ENCODE measurements at places on chromosomes 12 and 14. TPM values are rescaled to one million over a fixed set of nuclear protein-coding genes. Genes with fewer than 3 reads are reported as not detected.

- DNase-seq = no peak
These were observed 95.8 kb downstream of the SLC15A4 start for GRCh38 chr12:128727999-128728398.

Gene TROAP
- 0.24 TPM for total RNA-seq

DNA sequence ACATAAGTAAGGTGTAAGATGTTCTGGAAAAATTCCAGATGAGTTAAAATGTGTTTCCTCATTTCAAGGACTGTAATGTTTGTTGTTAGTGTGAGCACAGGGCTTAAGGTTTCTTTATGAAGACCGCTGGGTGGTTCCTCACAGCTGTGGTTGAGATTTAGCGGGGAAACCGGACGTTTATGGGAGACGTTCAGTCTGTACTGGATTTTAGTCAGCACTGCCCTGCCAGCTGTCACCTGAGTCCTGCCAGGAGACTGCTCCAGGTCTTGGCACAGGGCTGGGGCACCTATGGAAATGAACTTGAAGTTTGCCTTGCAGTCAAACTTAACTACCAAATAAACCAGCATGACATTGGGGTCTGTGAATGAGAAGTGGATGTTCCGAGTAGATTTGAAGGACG is 555.2 kb downstream of the DIO2 start:
- no peak for DNase-seq

DNA sequence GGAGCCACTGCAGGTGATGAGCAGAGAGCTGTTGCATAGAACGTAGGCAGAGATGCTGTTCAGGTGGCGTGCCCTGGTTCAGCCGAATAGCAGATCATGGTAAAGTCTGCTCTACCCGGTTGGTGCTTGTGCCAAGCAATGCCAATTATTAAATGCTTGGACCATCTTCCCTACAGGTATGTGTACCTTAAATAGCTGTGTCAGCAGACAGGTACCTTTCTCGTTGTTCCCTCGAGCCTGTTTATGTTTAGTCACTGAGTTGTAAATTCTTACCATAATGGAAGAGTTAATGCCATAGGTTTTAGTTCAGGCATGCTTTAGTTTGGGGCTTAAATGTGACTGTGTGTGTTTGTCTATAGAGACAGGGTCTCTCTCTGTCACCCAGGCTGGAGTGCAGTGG is 112.5 kb upstream of the CPM start:
- no peak for DNase-seq

Gene REP15
- 1.4 TPM for total RNA-seq

DNA sequence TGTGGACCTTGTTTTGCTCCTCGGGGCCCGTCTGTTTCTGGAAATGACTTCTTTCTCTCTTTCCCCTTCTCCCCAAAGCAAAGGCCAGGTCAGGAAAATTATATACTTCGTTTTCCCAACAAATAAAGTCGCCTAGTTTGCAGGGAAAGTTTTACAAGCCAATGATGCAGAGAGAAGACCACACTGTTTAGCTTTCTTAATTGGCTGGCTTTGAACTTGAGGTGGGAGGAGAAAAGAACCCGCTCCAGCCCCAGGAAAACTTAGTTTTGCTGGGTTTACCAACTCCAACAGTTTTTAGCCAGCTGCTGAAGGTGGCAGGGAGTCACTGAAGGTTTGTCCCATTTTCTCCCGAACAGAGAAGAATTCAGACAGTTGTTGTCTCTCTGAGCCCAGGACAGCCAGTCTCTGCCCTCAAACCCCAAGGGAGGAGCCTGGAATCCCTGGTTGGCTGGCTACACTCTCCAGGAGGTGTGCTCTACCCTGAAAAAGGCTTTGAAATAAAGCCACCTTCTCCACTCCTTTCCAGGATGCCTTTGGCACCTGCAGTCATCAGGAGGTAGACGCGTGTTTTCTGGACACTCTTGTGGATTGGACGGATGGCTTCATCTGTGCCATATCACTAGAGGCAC is 24.8 kb downstream of the BCL11B start:
- DNase-seq = no peak

DNA sequence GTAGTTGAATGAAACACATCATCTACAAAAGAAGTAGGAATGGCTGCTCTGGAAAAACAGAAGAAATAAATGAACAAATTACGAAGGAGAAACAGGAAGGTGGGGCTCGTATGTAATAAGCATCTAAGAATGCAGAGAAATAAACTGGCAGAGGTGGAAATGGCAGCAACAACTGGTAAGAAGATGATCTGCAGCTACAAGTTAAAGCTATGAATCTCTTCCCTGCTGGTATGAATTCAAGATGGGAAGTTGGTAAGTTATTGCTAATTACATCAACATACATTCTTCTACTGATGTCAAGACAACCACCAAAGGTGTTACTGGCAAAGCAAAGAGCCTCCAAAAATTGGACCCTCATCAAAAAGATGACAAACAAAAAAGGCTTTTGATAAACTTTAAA is 59.8 kb downstream of the HECTD4 start:
- DNase-seq = no peak

GRCh38 chr12:2732290-2732689 is 62.5 kb upstream of the FKBP4 start:
- no peak for DNase-seq

DNA sequence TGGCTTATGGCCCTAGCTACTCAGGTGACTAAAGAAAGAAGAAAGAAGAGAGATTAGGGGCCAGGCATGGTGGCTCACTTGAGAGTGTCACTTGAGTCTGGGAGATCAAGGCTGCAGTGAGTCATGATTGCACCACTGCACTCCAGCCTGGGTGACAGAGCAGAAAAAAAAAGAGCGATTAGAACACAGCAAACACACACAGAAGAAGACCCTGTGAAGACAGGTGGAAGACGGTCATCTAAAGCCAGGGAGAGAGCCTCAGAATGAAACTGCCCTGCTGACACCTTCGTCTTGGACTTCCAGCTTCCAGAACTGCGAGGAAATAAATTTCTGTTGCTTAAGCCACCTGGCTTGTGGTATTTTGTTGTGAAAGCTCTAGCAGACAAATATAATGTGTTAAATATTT is 17.5 kb upstream of the PPP1CC start:
- DNase-seq = no peak

- no peak for DNase-seq
These were observed 213.5 kb upstream of the SLC38A2 start for GRCh38 chr12:46585854-46586621.

DNA sequence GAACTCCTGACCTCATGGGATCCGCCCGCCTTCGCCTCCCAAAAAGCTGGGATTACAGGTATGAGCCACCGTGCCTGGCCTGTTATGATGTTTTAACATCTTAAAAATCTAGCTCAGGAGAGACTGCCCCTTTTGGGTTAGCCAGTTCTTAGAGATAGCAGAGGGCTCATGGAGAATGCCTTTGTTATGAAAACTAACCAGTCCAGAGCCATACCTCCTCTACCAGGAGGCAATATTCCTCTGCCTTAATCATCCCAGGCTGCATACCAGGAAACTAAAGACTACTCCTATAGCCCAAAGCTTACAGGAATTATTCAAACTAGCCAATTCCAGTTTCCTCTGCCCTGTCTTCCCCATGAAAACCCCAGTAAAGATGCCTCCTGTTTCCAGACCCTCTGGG is 96.0 kb upstream of the MDM1 start:
- DNase-seq = no peak

DNA sequence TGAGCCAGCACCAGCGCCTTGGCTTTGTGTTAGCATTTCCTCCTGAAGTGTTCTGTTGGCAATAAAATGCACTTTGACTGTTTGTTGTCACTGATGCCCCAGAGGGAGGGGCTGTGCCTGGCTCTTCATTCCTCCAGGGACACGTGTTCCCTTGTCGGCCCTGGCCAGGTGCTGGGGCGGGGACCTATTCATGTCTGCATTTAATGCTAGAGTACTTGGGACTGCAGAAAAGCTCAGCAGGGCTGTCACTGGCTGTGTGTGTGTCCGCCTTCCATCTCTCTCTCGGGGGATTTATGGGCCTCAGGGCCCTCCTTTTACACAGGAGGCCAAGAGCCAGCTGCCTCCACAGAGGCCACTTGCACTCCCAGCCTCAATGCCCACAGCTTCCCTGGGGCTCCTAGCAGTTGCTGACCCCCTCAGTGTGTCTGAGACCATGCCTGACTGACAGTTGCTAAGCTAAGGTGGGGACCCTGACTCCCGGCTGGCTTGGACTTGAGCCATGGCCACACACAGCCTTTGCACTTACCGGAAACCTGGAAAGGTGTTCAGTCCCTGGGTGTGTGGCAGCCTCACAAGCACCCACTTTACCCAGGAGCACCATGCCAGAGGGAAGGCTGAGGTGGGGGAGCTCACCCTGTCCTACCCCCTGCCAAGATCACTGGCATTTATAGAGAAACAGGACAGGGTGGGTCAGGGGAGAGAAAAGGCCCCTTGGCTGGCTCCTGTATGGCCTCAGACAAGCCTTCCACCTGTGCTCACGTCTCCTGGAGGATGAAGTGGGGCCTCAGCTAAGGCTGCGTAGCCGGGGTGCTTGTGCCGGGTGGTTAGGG is 27.8 kb downstream of the HIP1R start:
- no peak for DNase-seq

GRCh38 chr12:63917864-63918799 is 73.6 kb downstream of the SRGAP1 start:
- no peak for DNase-seq

Gene GARIN6
- total RNA-seq = not detected

GRCh38 chr12:120820884-120821510 is 83.2 kb downstream of the SPPL3 start:
- DNase-seq = no peak

GRCh38 chr12:82910246-82910893 is 223.7 kb downstream of the TMTC2 start:
- no peak for DNase-seq

- no peak for DNase-seq
These were observed 41.7 kb upstream of the RIN3 start for GRCh38 chr14:92471919-92472318.

GRCh38 chr12:27975222-27976136 is 2.9 kb upstream of the PTHLH start:
- no peak for DNase-seq

Gene POTEG
- total RNA-seq = not detected

- DNase-seq = no peak
These were observed 402.5 kb downstream of the PCNX1 start for GRCh38 chr14:71309756-71310155.

Gene GPR135
- 1.7 TPM for total RNA-seq

Gene ASB2
- 737 TPM for total RNA-seq

- no peak for DNase-seq
These were observed 41.5 kb downstream of the RERG start for GRCh38 chr12:15179672-15180071.

Gene UNC79
- 0.62 TPM for total RNA-seq

DNA sequence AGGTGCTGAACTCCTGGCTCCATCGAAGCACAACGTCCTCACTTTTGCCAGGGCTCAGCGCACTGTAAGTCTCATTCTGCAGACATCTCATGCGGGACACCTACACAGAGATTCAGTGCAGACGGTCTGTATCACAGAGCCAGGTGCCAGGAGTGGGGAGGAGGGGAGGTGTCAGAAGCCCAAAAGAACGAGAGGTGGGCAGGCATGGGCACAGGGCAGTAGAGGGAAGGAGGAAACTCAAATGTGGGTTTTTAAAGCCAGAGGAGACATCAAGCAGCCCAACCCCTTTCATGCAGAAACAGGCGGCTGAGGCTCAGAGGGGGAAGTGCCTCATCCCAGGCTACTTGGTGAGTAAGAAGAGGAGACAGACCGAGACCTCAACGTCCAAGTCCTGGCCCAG is 2.5 kb upstream of the LPAR5 start:
- DNase-seq = peak; percentile 27

Gene RFX4
- not detected for total RNA-seq
